ENCODE measurements at places on chromosomes 7 and 10.

GRCh38 chr10:69333205-69333604, 54.9 kb downstream of the HK1 start:
- no peak for DNase-seq

- no peak for DNase-seq
Measured at GRCh38 chr7:16492513-16493062, 27.1 kb upstream of the SOSTDC1 start.

- no peak for DNase-seq
Measured at GRCh38 chr10:49168831-49169500, 19.2 kb downstream of the TMEM273 start.

GRCh38 chr10:53230651-53231050, 458.1 kb upstream of the MBL2 start:
- DNase-seq = no peak

GRCh38 chr7:128247108-128247507, 6.0 kb downstream of the LEP start:
- no peak for DNase-seq

- no peak for DNase-seq
Measured at GRCh38 chr10:34808336-34808735, 6.8 kb downstream of the PARD3 start.

GRCh38 chr10:58384095-58384494, 1.1 kb upstream of the TFAM start:
- DNase-seq = no peak

DNA sequence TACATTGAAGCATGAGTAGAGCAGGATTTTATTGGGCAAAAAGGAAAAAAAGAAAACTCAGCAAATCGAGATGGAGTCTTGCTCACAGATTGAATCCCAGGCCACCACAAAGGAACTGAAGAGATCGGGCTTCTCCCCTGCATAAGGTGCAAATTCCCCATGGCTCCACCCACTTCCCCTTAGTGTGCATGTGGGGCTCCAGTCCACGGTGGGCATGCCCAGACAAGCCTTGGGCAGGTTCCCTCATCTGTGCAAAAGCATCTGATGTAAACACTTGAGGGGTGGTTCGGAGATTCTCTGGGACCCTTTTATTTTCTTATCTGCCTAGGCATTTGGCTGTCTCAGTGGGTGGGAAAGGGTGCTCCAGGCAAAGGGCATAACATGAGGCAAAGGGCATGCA, 150.7 kb downstream of the CFTR start:
- DNase-seq = no peak

GRCh38 chr10:14707481-14707880, 67.2 kb downstream of the FAM107B start:
- DNase-seq = no peak

GRCh38 chr7:118052336-118052735, 131.6 kb upstream of the LSM8 start:
- DNase-seq = no peak

- DNase-seq = no peak
Measured at GRCh38 chr10:60382946-60383681, 6.6 kb downstream of the ANK3 start.

DNA sequence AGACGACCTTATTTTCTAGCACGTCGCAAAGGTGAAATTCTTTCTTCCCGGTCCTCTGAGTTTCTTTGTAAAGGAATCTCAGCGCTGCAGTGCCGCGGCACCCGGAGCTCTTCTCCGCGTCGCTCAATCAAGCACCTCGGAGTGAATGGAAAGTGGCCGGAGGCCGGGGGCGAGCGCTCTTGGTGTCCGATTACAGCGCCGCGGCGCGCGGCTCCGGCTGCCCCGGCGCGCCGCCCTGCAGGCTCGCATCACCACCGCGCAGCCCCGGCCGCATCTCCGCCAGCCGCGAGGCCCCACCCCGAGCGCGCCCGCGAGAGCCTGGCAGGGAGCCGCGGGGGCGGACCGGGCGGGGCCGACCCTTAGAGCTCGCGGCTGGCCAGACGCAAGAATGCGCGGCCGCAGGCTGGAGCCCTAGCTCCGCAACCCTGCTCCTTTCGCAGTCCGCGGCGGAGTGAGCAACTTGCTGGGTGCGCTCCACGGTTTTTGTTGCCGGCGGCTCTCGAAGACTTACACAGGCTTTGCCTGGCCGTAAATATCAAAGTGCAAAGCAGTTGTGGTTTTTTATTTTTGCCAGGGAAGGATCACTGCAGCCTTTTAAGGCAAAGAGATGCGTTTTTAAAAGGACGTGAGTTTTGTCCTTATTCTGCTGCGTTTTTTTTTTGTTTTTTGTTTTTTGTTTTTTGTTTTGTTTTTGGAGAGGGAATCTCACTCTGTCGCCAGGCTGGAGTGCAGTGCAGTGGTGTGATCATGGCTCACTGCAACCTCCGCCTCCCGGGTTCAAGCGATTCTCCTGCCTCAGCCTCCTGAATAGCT, at the start of gene SEMA3C:
TSS of gene SEMA3C (minus strand) at position 143 of the 813 bp plus-strand sequence. CDS start 2,270 bp downstream, outside the sequence.
- peak; percentile 46 for DNase-seq

- no peak for DNase-seq
Measured at GRCh38 chr10:66505003-66505657, 420.7 kb upstream of the LRRTM3 start.

DNA sequence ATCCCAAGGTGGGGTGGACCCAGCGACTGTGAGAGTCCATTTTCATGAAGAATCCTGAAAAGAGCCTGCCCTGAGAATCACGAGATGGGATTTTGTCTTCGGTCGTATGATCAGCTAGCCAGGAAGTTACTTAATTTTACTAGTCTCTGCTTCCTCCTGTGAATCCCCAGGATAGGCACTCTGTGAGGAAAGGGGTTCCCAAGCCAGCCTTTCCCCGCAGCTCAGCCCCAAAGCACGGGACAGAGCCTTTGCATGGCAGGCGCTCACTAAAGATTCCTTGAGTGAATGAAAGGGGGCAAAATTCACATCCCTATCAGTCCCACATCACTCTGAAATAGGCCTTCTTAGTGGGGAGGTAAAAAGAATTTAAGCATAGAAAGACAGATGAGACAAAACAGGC, 219.6 kb downstream of the ADARB2 start:
- DNase-seq = no peak

DNA sequence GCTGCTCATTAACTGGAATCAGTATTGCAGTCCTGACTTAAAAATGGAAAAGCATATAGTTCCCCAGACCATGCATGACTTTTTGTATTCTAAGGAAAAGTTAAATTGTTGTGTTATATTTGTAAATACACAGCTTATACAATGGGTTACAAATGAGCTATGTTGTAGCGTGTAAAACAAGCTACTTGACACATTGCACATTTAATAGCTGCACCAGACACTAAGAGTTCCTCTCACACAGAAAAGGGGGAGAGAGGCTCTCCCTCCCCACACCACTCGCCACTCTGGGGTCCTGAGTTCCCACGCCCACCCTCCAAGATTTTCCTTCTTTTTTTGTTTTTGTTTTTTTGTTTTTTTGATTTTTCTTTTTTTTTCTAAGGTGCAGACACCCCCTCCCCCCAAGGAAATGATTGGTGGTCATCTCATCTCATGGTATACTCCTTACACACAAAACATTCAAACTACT, 6.3 kb downstream of the KLF6 start:
- DNase-seq = no peak

- DNase-seq = no peak
Measured at GRCh38 chr7:73967832-73968290, 60.1 kb upstream of the ELN start.

GRCh38 chr7:44738051-44738723, 10.5 kb upstream of the ZMIZ2 start:
- DNase-seq = no peak

DNA sequence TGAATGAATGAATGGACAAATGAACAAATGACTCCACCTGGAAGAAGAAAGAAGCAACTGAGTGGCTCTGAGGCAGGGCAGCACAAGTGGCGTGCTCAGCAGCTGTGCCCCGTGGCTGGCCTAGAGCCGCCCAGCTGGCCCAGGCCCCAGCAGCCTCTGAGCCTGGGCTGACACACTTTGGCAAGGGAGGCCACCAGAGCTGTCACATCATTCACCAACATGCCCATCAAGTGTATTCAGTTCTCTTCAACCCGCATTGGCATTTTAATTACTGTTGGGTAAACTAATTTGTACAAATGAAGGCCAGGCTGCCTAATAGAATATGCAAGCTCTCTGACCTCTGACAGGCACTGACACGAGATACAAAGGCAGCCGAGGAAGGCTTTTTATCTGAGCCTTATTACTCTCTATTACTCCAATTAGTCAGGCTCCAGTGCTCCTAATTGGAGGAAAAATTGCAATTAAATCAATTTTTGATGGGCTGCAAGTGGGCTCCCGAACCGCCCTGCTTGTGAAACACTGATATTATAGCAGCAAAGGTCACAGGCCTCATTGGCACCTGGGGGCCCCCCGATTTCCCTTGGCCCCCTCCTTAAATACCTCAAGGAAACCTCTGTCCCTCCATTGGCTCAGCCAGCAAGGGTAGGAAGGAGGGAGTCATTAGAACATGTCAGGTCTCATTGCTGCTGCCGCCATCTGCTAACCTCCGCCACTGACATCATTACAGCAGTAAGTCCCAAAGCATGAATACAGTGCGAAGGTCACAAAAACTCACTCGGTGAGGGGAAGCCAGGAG, 41.9 kb downstream of the DPCD start:
- DNase-seq = no peak

GRCh38 chr10:26859241-26860101, 1.3 kb downstream of the ABI1 start:
- DNase-seq = no peak

GRCh38 chr10:77710081-77710551, 72.5 kb upstream of the KCNMA1 start:
- no peak for DNase-seq

DNA sequence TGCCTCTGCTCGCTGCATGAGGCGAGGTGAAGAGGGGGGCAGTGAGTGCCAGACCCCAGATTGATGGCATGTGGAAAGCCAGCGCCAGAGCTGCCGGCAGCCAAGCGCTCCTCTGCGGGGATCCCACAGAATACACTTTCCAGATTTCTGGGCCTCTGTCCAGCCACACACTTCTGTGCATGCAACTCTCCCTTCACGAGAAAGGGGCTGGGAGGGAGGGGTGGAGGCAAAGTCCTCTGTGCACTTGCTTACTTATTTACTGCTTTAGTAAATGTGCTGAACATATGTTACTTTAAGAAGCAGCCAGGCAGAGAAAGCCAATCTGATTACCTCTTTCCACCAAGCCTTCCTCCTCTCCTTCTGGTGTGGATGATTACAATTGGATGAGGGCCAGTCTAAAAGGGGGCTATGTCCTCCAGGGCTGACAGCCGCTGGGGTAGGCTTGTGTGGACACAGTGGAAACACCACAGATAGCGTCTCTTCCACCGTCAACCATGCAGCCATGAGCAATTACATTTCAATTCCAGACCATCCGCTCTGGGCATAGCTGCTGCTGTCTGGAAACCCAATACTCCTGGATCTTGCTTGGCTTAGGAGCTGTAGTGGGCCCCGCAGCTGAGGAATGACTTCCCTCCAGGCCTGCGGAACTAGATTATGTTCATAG, 322.8 kb upstream of the ANKRD30A start:
- DNase-seq = no peak

- DNase-seq = no peak
Measured at GRCh38 chr10:26574783-26575182, 122.7 kb upstream of the PDSS1 start.

DNA sequence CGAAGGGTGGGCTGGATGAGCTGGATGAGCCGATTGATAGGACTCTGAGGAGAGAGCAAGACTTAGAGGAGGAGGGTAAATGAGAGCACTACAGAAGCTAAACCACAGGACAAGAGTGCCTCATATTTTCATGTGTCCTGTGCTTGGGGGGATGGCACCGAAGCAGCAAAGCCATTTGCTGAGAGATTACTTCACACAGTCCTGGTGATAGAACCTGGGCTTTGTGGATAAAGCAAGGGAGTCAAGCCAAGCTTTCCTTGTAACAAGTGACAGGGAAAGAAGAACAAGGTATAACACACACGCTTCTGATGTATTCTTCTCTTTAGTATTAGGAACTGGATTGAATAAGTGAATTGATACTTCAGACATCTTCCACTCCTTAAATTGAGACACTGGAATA, 253.7 kb downstream of the ANKRD7 start:
- DNase-seq = no peak

- DNase-seq = no peak
Measured at GRCh38 chr7:95536656-95537311, 51.0 kb downstream of the ASB4 start.

DNA sequence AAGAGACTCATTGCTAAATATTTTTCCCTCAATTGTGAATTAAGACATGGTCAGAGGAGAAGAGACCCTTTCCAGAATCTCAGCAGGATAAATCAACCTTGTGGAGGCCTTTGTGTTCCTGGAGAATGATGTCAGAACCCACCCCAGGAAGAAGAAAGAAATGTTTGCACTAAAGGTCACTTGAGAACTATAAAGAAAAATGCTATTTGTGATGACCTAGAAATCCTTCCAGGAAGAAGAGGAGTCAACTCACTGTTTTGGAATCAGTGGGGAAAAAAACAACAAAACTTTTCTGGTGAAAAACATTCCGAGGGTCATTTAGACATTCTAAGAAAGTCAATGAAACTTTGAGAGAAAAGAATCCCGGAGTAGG, 129.1 kb upstream of the ANKRD1 start:
- DNase-seq = no peak

- DNase-seq = no peak
Measured at GRCh38 chr7:39184391-39184790, 206.7 kb downstream of the POU6F2 start.
